NCI-H187 (cell line): ENCODE measurements at places on chromosomes 13 and 19.

- DNase-seq: no peak
These were observed 13.2 kb downstream of the MAP3K10 start for GRCh38 chr19:40204381-40204780.

GRCh38 chr13:84654654-84655275, 772.5 kb upstream of the SLITRK1 start:
- no peak for DNase-seq

- no peak for DNase-seq
These were observed 5.6 kb upstream of the RAB8A start for GRCh38 chr19:16106121-16106520.

DNA sequence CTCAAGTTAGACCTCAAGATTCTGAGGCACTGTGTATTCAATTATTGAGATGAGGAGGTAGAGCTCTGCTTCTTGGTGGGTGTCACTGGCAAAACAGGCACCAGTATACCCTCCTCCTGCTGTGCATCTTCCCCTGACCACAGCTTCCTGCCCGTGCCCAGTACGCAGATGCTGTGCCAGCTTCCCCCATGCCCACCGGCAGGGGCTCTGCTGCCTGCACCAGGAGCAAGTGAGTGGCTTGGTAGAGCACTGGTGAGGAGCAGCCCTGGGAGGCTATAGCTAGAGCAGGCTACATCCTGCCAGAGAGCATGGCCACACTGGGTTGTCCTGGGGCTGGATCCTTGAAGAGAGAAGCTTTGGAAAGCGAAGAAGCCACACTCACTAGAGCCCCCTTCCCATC, 21.0 kb upstream of the RNF17 start:
- DNase-seq: no peak

DNA sequence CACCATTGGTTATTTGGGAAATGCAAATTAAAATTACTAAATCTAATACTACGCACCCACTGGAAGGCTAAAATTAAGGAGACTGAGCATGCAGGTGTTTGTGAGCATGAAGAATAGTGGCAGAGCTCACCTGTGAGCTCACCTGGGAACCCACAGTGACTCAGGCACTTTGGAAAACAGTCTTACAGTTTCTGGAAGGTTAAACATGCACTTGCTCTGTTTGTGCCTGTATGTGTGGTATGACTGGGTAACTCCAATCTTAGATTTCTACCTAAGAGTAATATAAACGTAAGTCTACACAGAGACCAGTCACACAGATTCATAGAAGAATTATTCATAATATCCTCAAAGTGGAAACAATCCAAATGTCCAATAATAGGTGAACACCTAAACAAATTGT, 318.8 kb downstream of the ATP8A2 start:
- no peak for DNase-seq

GRCh38 chr19:38163419-38164290, 60.4 kb downstream of the DPF1 start:
- DNase-seq: no peak

- no peak for DNase-seq
These were observed 881 bp downstream of the GEMIN7 start for GRCh38 chr19:45079911-45080370.

- no peak for DNase-seq
These were observed 2136.8 kb downstream of the PCDH9 start for GRCh38 chr13:65093357-65093756.

DNA sequence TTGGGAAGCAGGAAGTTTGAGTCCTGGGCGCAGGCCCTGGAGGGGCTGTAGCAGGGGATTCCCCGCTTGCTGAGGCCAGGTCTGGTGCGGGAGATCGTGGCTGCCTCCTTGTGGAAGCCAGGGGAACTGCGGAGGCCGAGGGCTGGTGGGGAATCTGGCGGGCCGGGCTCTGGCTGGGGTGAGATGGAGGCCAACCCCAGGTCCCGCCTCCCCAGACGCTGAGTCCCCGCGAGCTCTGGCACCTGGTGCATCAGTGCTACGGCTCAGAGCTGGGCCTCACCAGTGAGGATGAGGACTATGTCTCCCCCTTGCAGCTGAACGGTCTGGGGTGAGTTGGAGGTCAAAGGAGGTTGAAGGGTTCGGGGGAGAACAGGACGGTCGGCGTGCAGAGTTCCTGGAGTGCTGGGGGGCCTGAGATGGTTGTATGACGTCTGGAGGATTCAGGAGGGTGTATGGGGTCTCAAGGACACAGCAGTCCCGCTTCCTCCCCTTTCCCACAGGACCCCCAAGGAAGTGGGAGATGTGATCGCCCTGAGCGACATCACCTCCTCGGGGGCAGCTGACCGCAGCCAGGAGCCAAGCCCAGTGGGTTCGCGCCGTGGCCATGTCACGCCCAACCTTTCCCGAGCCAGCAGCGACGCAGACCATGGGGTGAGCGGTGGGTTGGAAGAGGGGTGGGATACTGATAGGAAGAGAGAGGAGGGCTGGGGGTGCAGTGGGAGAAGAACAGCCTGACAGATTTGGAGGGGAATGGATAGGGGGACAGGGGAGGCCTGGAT, 13.1 kb downstream of the GRAMD1A start:
- DNase-seq: no peak

GRCh38 chr13:96200810-96201209, 110.9 kb downstream of the HS6ST3 start:
- no peak for DNase-seq

DNA sequence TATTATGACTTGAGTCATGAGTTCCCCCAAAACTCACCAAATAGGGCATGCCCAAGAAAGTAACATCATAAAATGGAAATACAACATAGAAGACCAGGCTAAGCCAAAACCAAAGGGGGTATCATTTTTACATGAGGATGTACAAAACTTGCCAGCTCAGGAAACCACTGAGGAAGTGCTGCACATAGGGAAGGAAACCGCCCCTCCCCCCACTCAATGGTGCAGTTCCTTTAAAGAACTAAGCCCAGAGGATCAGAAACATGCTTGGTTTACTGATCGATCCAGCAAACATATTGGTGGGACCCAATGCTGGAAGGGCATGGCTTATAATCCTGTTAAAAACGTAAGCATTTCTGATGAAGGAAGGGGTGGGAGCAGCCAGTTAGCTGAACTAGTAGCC, 4.2 kb upstream of the ZNF486 start:
- DNase-seq: no peak

GRCh38 chr13:83730674-83731073, 151.6 kb downstream of the SLITRK1 start:
- no peak for DNase-seq
